ENCODE measurements at places on chromosomes 7 and 10.

DNA sequence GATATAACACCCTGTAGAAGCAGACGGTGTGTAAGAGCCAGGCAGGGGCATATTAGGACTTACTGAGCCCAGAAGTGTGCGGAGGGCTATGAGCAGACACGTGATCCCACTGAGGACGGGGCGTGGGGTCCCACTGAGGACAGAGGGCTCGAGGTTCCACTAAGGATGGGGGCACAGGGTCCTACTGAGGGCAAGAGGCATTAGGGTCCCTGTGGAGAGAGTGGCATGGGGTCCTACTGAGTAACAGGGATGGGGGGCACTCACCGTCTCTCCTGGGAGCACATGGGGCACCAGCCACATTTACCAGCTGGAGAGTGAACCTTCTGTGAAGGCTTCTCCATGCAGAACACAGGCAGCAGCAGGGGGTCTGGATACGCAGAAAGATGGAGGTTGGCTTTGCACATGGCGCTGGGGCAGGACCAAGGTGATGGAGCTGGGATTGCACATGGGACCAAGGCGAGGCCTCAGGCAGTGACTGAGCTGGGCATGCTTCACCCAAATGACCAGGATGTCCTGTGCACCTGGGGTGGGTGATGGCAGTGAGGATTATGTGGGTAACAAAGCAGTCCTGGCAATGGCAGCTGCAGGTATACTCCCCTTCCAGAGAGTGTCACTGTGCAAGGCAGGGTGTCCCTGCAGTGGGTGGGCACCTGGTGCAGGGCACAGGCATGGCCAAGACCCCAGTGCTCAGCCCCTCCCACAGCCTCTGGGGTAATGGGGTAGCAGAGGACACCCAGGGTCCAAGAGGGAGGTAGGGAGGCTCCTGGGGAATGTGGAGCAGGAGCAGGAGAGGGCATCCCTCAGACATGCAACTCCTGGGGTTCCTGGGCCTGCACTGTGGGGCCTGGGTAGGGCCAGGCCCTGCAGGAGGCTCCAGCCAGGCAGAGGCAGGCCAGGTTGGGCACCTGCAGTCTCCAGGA lies 278.1 kb downstream of the TCERG1L start:
- no peak for DNase-seq

GRCh38 chr7:22949944-22950343 lies 64.0 kb downstream of the HYCC1 start:
- no peak for DNase-seq

DNA sequence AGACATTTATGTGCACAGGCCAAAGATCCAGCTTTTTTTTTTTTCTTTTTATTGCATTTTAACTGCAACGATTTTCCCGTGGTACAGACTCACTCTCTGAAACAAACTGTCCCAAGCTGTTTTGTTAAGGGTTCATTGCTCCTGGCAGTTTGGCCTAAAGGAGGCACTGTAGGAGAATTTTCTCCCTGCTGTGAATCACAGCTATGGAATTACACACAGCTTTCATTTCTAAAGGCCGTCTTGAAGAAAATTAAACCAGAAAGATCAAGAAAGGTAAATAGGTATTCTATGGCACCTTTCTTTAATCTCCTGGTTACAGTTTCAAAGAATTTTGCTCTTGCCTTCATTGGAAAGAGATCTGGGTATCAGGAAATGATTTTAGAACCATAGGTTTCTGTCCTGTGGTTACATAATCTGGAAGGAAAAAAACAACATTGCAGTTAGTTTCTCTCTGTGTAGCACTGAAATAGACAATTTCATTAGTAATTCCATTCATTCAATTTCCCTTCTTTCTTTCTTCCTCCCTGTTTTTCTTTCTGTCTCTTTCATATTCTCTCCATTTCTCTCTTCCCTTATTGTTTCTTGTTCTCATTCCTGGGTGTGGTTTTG lies 51.2 kb downstream of the PDK4 start:
- DNase-seq: no peak

DNA sequence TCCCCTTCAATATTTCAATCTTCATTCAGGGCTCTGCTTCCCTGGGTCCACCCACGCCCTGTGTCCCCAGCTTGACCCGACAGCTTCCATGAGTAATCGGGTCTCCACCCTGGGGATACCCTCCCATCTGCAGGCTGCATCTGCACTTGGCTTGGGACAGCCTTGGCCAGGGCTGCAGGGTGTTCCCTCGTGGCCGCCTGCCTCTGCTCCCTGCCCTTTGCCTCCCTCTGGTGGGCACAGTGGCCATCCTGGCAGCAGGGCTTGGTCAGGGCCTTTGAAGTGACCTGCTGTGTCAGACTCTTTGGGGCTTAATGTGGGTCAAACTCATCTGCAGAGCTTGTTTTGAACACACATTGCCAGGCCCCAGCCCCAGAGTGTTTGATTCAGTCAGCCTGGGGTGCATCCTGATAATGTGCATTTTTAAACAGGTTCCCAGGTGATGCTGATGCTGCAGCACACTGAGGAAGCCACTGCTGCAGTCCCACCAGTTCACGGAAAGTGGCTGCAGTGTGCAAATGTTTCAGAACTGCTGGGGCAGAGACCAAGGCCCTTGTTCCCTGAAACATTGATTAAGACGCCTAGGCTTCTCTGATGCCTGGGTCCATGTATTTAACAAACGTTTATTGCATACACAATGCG lies 80.7 kb upstream of the SEC61G start:
- no peak for DNase-seq

- DNase-seq: no peak
Measured at GRCh38 chr7:129739427-129739826, 127.9 kb downstream of the NRF1 start.

DNA sequence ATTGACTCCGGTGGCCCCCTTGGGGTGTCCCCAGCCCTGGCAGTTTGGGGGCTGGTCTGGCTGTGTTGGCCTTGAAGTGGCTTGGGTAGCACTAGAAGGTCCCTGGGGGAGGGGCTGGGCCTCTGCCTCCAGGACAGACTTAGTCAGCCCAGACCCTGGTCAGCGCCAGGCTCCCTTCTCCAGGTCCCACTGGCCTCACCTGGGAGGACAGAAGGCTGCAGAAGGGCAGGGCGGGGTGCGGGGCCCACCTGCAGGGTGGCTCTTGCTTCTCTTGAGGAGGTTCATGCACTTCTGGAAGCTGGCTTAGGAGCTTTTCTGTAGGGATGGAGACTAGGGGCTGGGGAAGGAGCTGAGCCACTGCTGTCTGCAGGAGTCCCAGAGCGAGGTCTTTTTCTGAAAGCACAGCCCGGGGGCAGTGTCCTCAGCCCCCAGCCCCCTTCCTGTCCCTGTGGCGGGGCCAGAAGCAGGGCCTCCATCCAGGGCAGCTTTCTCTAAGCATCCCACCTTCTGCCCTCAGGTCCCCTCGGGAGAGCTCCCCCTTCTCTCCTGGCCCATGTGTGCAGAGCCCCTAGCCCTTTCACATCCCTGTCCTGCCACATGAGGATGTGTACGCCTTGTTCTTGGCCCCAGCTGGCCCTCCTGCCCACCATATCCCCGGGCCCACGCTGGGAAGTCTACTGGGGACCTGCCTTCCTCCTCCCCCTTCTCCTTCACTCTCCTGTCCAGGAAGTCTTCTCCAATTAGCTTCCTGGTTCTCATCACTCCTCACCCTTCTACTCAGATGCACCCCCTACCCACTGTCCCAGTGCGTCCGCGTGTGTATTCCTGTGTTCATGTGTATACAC lies 11.0 kb downstream of the TBATA start:
- no peak for DNase-seq

GRCh38 chr10:106106114-106106513 lies 1058.4 kb downstream of the SORCS1 start:
- DNase-seq: no peak

DNA sequence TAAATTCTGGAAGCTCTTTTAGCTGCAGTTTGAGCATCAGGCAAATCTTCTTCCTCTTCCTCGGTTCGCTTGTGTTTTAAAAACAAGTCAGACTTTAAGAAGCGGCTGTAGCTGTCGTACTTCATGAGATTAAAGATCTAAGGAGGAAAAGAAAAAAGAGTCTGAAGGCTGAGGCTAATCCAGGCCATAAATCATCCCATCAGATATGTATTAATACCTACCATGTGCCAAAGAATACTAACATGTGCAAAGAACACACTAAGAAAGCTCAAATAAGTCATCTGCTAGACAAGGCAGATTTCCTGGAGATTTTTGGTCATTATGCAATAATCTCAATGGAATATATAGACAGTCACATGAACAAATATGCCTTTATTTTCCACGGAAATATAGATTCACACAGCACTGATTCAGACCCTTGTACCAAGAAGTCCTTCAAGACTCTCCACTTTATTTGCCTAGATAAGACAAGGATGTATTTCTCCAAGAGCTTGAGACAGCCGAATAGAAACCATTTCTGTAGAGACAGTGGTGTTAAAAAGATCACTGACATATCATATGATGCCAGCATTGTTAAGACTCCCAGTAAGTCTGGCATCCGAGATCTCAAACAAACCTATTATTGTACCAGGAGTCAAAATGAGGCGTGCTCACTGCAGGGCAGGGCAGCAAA lies 42.3 kb downstream of the RGS10 start:
- DNase-seq: no peak

DNA sequence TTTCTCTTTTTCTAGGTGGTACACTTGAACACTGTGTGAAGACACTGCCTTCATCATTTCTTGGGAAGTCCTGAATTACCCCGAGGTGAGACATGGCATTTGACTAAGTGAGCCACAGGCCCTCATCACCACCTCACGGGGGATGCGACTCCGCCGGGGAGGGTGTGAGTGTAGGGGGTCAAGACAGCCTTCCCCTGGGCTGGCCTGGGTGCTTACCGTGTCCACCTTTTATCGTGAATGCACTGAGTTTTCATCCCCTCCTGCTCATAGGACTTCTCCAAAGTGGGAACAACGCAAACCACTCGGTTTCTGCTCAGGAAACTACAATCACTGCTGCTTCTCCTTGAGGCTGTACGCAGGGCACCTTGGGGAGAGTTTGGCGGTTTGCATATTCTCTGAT lies 176.9 kb downstream of the SH2D4B start:
- DNase-seq: no peak

DNA sequence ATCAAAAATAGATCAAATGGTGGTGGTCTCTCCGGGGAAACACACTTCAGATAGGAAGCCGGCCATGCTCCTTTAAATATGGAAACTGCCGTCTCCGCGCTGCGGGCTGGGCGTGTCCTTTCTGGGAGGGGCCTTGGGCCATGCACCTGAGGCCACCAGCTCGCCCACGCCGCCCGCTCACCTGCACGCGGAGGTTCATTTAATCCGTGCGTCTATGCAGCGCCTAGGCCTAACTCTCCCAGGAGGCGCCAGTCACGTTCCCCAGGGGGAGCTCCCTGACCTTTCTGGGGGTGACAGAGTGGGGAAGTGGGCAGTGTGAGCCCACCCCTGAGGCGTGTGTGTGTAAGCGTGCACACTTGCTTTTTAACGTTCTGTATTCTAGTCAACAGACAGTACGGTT lies 64.0 kb downstream of the C10orf143 start:
- DNase-seq: no peak

GRCh38 chr7:101545441-101546190 lies 83.5 kb downstream of the MYL10 start:
- DNase-seq: no peak

DNA sequence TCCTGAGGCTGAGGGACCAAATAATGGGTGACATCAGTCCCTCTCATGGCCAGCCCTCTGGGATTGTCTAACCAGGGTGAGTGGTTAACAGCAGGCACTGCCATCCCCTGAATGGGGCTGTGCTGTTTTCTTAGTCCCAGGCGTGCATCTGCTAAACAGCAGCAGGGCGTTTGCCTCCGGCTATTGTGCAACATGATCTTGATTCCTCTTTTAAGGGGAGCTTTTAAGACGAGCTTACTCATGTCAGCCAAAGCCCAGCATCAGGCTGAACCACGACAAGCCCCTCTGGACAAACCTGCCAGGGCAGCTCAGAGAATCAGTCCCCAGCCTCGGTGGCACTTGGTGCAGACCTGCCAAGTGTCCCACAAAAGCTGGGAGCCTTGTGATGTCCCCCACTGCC lies 16.2 kb upstream of the IGFBP3 start:
- no peak for DNase-seq

DNA sequence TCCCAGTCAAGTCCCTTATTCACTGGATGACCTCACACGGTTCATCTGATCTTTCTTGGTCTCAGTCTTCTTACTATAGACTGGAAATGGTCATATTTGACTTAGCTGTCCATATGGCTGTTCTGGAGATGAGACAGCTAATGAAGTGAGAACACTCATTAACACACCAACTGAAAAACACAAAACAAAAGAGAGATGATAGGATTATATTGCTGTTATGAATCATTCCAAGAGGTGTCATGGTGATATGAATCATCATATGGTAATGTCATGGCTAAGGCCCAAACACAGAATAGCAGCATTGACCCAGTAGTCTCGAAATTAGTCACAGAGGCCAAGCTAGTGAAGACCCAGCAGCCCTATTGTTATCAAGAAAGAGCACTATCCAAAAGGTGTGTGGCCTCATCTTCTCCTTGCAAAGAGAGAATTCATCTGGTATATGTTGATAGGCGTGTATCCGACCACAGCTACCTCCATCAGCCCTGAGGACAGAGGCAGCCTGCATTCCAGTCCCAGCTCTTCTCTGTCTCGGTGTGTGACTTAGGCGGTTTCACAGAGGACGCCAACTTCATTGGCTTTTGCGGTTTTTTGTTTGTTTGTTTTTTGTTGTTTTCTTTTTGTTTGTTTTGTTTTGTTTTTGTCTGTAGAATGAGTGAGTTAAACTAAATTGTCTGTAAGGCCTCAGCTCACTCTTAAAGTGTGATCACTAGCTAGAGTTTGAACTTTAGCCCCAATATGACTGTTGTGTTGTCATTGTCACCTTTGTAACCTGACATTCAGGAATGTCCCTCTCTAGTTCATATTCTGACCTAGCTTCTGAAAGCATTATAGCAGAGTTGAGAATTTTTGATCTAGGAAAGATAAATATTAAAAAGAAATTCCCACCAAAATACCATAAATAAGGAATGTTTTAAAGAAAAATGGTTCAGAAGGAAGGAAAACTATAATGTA lies 97.4 kb upstream of the PDCD4 start:
- no peak for DNase-seq

DNA sequence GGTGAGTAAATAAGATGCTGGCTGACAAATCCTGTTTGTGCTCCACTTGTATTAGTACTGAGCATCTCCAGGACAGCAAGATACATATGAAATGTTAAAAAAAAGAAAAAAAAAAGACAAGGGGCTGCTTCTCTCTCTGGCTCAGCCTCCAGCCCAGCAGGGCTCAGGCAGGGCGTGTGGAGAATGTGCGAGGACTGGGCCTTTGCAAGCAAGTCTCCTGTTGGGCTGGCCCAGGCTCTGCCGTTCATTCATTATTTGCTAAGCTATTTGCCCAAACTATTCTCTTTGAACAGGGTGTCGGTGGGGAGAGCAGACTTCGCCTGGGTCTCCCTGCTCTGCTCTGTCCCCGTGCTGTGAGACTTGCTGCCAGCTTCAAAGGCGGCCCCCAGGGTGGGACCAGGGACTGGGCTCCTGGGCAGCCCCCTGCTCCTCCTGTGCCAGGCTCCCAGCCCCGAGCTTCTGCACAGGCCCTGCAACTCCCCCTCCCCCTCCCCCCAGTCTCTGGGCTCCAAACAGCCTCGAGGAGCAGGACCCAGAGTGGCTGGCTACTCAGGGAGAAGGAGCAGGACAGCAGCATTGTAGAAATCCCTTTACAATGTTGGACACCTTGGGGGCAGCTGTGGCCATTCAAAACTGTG lies 25.6 kb upstream of the MGMT start:
- no peak for DNase-seq
